Skeletal muscle cell (primary cell): ENCODE measurements at places on chromosomes 12 and 14.

DNA sequence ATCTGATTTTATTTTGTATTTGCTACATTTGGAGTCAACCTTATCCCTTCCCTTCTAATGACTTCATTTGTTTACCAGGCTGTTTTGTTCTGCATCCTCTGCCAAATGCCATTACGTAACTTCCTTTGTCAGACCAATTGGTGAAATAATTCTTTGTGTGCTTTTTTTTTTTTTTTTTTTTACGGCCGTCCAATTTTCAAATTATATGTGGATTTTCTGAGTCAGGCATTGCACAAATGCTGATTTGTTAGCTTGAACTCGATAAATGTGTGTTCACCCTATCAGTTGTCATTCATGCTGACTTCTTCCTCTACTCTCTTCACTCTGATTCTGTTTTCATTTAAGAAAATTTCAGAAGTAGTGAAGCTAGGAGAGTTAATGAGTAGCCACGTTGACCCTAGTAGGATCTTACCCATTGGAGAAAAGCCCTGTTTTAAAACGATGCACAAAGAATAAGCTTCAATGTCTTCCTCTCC, 386.2 kb downstream of the DIO2 start:
- no peak for DNase-seq

- no peak for DNase-seq
These were observed 325.8 kb upstream of the DIO3 start for GRCh38 chr14:101235335-101236103.

GRCh38 chr12:47410862-47411261, 295.0 kb downstream of the RPAP3 start:
- no peak for DNase-seq

GRCh38 chr12:9701380-9702154, 31.3 kb downstream of the CLECL1 start:
- no peak for DNase-seq

GRCh38 chr12:52672321-52672933, 7.8 kb downstream of the KRT1 start:
- DNase-seq: no peak

DNA sequence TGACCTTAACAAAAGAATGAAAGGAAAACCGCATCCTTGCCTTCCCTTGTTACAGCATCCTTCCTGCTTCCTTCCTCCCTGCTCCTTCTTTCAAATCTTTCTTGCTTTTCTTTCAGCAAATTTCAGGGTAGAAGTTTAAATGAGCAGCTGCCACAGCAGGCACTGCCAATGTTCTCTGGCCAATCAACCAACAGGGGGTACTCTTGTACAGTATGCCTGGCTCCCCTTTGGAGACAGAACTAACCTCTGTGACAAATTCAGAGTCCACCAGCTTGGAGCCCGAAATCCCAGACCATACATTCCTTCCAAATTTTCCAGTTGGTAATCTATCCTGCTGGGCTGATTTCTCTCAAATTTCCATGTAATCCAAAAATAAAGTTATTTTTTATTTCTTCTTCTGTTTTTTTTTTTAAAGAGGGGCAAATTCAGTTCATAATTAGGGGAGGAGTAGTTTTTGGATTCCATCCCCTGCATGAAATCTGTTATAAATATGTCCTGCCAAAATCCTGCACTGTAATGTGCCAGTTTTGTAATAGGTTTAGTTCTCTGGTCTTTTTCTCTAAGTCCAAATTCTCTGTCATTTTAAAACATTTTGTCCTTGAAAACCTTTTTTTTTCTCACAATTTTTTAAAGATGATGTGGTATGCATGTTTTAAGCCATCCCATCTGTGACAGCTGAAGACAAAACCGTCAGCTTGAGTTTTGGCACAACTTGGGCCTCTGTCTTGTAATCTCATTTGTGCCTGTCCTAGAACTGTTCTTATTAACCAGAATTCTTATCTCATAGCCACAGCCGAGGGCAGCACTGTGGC, 610.0 kb upstream of the LMO3 start:
- no peak for DNase-seq
